ENCODE measurements at places on chromosomes 6 and 20.

GRCh38 chr6:72530152-72530551 lies 91.7 kb upstream of the KCNQ5 start:
- no peak for DNase-seq

GRCh38 chr6:3299221-3299620 lies 40.5 kb downstream of the PSMG4 start:
- no peak for DNase-seq

DNA sequence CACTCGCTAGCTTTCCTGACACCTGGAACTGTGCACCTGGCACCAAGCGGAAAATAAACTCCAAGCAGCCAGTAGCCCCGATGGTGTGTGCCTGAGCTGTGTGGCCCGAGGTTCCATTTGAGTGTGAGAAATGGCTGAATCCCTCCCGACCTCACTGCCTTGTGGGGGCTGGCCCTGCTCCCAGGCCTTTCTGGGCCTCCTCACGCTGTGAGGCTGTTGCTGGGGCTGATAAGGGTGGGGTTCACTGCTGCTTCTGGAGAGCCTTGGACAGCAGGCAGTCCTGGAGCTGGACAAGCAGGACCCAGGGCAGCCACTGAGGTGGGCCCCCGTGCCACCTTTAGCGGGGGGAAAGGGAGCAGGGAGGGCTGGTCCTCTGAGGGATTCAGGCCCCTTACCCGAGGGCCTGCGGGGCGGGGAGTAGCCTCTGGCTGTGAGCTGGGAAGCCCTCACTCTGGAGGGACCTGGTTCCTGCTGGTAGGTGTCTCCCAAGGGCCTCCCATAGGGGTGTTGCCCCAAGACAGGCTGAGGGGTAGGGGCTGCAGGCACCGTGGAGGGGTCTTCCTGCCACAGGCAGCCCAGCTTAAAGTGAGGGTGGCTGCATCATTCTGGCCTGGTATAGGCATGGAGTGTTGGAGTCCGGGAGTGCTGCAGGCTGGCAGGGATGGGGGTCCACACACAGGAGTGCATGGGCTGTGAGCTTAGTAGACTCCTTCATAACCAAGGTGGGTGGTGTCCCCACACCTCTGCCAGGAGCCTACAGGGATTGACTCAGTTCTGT lies 1.7 kb downstream of the PPDPF start:
- DNase-seq, result no peak

DNA sequence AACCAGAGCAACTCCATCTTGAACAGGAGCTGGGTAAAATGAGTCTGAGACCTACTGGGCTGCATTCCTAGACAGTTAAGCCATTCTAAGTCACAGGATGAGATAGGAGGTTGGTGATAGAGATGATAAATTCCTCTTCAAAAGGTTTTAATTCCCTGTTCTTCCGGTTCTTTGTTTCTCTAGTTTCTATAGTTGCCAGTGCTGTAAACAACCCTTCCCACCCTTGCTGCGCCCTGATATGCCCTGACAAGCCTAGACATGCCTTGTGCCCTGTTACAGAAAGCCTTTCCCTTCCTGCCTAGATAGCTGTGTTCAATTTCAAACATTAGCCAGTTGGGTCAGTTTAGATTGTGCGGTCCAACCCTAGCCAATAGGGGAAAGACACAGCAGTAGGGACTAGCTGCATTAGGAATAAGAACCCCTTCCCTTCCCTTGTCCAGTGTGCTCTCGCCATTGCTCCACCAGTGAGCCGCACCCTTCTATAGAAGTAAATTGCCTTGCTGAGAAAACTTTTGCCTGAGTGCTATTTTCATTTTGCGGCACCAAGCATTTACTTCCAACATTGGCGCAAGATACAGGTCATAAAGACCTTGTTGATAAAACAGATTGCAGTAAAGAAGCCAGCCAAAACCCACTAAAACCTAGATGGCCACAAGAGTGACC lies 52.5 kb upstream of the CCN2 start:
- no peak for DNase-seq

GRCh38 chr6:50655848-50656453 lies 57.4 kb upstream of the TFAP2D start:
- no peak for DNase-seq

- DNase-seq, result no peak
Measured at GRCh38 chr6:44224029-44224964, 902 bp downstream of the SLC29A1 start.

DNA sequence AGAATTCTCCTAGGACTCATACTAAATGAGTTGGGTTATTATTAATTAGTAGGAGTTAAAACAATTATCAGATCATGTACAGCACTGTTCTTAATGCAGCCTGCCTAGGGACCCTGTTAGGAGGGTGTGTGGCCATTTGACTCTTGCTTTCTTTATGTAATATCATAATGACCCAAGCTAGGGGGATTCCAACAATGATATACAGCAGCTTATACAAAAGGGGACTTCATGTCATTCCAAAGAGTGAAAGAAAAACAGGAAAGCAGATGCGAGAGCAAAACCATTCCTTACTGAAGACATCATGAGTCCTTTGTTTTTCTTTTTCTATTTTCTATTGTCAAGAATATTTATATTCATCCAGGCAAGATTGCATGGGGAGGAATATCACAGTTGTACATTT lies 455.2 kb downstream of the PLCB1 start:
- no peak for DNase-seq

DNA sequence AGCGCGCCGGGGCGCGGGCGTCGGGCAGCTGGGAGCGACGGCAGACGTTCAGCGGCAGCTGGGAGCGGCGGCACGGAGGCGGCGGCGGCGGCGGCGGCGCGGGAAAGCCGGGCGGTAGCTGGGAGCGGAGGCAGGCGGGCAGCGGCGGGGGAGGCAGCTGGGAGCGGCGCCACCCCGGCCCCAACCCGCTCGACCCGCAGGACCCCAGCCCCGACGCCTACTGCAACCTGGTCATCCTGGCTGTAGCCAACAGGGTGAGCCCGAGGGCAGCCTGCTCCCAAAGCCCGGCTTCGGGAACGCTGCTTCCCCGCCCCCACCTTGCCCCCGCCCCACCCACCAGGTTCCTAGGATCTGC lies 8.9 kb downstream of the CCM2L start:
- DNase-seq, result no peak

DNA sequence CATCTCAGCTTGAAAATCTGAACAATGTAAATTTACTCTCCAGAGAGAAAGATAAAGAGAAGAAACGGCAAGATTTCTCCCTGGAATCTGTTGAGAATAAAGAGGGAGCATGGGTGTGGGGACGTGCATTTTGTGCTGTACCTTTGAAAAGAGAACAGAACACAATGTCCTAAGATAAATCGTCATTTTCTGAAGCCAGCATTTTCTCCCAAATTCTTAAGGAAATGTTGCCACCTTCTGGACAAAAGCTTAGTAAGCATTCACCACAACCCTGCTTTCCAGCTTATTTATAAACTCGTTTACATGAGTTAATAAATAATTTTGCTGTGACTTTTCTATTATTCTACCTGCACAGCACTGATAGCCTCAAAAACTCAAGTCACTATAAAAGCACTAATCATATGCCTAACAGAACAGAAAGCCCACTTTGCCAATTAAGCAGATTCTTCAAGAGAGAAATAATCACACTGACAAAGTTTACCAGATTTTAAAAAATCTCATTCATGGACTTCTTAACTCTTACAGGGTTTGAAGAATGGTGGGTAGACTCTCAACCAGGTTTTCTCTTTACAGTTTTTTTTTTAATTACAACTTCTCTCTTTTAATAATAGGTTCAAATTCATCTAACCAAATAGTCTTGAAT lies 155.8 kb downstream of the MBOAT1 start:
- DNase-seq, result no peak

GRCh38 chr6:44247338-44248302 lies 719 bp downstream of the HSP90AB1 start:
- peak; percentile 76 for DNase-seq

- no peak for DNase-seq
Measured at GRCh38 chr6:140068801-140069200, 694.4 kb upstream of the CITED2 start.

GRCh38 chr20:56382696-56383095 lies 9.3 kb downstream of the AURKA start:
- no peak for DNase-seq

- DNase-seq, result no peak
Measured at GRCh38 chr20:16760431-16761304, 12.5 kb downstream of the OTOR start.

- DNase-seq, result no peak
Measured at GRCh38 chr6:102571236-102571908, 1177.9 kb downstream of the GRIK2 start.

GRCh38 chr6:140385679-140386078 lies 1011.2 kb upstream of the CITED2 start:
- no peak for DNase-seq

DNA sequence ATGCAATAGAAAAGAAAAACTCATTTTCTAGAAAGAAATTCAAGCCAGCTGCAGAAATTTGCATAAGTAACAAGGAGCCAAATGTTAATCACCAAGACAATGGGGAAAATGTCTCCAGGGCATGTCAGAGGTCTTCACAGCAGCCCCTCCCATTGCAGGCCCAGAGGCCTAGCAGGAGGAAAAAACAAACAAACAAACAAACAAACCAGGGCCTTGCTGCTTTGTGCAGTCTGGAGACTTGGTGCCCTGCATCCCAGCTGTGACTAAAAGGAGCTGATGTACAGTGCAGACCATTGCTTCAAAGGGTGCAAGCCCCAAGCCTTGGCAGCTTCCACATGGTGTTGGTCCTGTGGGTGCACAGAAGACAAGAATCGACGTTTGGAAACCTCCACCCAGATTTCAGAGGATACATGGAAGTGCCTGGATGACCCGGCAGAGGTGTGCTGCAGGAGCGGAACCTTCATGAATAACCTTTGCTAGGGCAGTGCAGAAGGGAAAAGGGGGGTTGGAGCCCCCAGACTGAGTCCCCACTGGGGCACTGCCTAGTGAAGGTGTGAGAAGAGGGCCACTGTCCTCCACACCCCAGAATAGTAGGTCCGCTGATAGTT lies 110.9 kb upstream of the AKAP12 start:
- no peak for DNase-seq

- no peak for DNase-seq
Measured at GRCh38 chr6:104477569-104477968, 382.1 kb downstream of the HACE1 start.

DNA sequence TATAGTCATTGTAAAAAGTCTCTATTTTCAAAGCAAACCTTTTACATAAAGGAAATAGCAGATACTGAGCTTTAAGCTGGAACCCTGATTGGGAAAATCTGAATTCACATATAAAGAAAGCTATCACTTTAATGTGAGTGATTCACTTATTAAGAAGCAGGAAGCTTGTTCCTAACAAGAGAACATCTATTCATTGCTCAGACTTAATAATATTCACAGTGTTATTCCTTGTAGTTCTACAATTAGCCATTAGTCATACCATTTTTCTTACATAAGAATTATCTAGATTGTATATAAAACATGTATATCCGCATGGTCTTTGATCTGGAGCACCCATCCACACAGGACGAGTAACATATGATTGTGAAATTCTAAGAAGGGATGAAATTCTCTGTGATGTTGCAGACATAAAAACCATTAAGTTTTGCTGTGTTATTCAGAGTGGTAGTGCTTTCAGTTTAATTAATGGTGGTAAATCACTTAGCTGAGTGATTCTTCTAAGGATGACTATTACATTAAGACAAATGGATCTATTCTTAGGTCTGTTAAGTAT lies 71.1 kb upstream of the FOXQ1 start:
- no peak for DNase-seq

GRCh38 chr6:33623895-33624381 lies 2.8 kb downstream of the ITPR3 start:
- no peak for DNase-seq

- no peak for DNase-seq
Measured at GRCh38 chr6:167547751-167548150, 222.9 kb downstream of the TTLL2 start.

- no peak for DNase-seq
Measured at GRCh38 chr6:107323133-107323785, 136.1 kb downstream of the PDSS2 start.

GRCh38 chr6:157625764-157626163 lies 197.3 kb upstream of the SNX9 start:
- DNase-seq, result no peak

DNA sequence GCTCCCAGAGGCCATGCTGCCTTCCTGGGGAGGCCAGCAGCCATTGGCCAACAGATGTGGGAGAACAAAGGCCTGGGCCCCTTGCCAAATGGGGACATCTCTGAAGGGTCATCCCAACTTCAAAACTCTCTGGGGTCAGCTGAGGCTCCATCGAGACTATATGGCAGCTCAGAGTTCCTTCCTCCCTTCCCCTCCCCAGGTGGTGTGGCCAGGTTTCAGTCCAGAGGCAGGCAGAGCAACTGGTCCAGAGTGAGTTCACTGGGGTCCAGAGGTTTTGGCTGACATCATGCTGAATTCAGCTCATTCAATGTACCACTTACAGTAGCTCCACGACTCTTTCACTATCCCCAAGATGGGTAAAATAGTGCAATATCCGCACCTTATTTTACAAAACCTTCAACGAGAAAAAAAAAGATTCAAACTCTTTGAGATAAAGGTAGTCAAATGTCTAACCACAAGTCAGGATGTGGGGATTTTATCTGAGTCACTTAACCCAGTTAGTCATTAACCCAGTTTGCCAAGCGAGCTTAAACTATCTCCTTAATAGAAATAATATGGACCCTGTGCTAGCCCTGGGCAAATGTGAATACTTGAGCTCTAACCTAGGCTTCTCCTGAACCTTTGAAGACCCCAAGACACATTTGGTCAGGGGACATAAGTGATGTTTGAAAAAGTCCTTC lies 108.4 kb upstream of the PLEKHG1 start:
- no peak for DNase-seq

- DNase-seq, result no peak
Measured at GRCh38 chr20:39789411-39789810, 827.3 kb downstream of the DHX35 start.

DNA sequence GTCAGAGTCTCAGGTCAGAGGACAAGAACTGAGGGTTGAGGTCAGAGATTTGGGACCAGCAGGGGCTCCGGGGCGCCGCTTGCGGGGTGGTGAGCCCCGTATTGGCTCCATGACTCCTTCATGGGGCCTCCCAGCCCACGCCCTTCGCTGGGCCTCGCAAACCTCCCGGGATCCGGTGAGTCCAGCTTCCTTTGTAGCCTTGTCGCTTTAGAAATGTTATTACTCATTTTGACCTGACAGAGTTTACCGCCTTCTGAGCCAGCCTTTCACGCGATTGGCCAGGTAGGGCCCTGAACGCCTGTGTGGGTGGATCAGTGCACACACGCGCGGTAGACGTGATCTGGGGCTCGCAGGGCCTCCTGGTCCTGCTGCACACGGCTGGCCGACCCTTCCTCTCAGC lies 181.1 kb downstream of the ERMARD start:
- DNase-seq, result no peak

DNA sequence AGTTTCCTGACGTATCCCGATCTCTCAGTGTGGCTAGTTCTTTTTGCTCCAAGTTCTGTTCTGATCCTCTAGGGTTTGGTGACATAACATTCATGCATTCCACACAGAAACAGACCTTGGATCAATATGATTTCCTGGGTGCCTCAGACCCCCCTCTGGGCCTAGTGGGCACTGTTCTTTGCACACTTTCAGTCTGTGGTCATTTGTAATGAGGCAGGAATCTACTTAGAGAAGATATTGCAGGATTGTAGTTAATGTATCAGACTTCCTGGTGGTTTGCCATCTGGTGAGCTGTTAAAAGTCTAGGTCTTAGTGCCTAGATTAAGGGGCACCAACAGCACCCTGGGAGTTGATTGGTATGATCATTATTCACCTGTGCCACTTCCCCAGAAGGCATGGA lies 7.5 kb downstream of the BEND6 start:
- DNase-seq, result no peak

Measured in CD14-positive monocyte (primary cell).